ENCODE measurements at places on chromosomes 2 and 18. TPM values are rescaled to one million over a fixed set of nuclear protein-coding genes. Genes with fewer than 3 reads are reported as not detected.

The HOXD10 gene
- total RNA-seq: not detected

The FBXO15 gene
- 2.4 TPM for total RNA-seq

The THSD7B gene
- not detected for total RNA-seq

The SLC11A1 gene
- total RNA-seq: 0.29 TPM

The SERPINB10 gene
- total RNA-seq: not detected

The ACMSD gene
- total RNA-seq: not detected

The TUBB8B gene
- total RNA-seq: not detected

The NYAP2 gene
- total RNA-seq: not detected

- peaks cover 40% of the 10 kb centered on the region for H3K4me1 ChIP-seq
- H3K27me3 ChIP-seq: peaks cover 13% of the 10 kb centered on the region
- no peak for DNase-seq
- no peaks in the 10 kb centered on the region for H3K36me3 ChIP-seq
- no peak overlapping the region for H3K27ac ChIP-seq
Observed at GRCh38 chr2:46338674-46339073, 41.5 kb downstream of the EPAS1 start.

DNA sequence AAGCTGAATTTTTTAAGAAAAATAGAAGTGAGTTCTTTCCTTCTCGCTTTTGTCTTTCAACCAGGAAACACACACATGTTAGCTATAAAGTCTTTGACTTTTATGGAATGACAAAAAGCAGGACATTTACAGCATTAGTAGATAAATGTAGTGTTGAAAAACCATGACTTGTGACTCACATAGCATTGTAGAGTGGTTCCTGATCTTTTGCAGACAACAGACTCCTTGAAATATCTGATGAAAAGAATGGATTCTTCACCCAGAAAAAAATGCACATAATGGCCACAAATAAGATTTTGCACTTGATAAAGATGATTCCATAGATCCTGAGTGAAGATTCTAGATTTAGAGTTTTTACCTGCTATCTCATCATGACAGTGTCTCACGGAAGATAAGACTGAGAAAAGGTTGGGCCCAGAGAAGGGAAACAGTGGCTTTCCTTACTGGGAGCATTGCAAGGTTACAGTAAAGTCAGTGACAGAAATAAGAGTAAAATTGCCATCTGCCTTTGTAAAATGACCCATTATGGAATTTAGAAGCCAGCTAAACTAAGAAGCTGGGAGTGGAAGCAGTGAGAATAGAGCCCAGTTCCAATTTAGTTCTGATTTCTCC is 14.0 kb downstream of the SMARCAL1 start:
- no peak overlapping the region for H3K27ac ChIP-seq
- no peak overlapping the region for H3K4me3 ChIP-seq
- DNase-seq: no peak
- peaks cover 8% of the 10 kb centered on the region for H3K4me1 ChIP-seq
- H3K36me3 ChIP-seq: peaks cover 70% of the 10 kb centered on the region

- H3K4me1 ChIP-seq: peaks cover 52% of the 10 kb centered on the region
- H3K27ac ChIP-seq: peak overlapping the region; percentile 91
- peaks cover 3% of the 10 kb centered on the region for H3K36me3 ChIP-seq
- H3K27me3 ChIP-seq: no peaks in the 10 kb centered on the region
- H3K4me3 ChIP-seq: peak overlapping the region; percentile 58
Observed at GRCh38 chr2:197322724-197323720, 12.4 kb upstream of the ANKRD44 start.

- no peak for DNase-seq
- H3K27ac ChIP-seq: no peak overlapping the region
- H3K27me3 ChIP-seq: no peaks in the 10 kb centered on the region
- H3K4me1 ChIP-seq: peaks cover 49% of the 10 kb centered on the region
- peaks cover 11% of the 10 kb centered on the region for H3K36me3 ChIP-seq
- peak overlapping the region; percentile 92 for H3K4me3 ChIP-seq
Observed at GRCh38 chr2:72824224-72824842, 1.5 kb downstream of the EXOC6B start.

- H3K4me1 ChIP-seq: no peaks in the 10 kb centered on the region
- no peak overlapping the region for H3K4me3 ChIP-seq
- peaks cover 4% of the 10 kb centered on the region for H3K27me3 ChIP-seq
- H3K36me3 ChIP-seq: no peaks in the 10 kb centered on the region
- no peak overlapping the region for H3K27ac ChIP-seq
Observed at GRCh38 chr2:67997528-67997900, 65.3 kb downstream of the C1D start.

GRCh38 chr2:182191061-182191460 is 205.4 kb downstream of the PPP1R1C start:
- DNase-seq: no peak
- no peak overlapping the region for H3K4me3 ChIP-seq
- no peaks in the 10 kb centered on the region for H3K36me3 ChIP-seq
- H3K4me1 ChIP-seq: no peaks in the 10 kb centered on the region

DNA sequence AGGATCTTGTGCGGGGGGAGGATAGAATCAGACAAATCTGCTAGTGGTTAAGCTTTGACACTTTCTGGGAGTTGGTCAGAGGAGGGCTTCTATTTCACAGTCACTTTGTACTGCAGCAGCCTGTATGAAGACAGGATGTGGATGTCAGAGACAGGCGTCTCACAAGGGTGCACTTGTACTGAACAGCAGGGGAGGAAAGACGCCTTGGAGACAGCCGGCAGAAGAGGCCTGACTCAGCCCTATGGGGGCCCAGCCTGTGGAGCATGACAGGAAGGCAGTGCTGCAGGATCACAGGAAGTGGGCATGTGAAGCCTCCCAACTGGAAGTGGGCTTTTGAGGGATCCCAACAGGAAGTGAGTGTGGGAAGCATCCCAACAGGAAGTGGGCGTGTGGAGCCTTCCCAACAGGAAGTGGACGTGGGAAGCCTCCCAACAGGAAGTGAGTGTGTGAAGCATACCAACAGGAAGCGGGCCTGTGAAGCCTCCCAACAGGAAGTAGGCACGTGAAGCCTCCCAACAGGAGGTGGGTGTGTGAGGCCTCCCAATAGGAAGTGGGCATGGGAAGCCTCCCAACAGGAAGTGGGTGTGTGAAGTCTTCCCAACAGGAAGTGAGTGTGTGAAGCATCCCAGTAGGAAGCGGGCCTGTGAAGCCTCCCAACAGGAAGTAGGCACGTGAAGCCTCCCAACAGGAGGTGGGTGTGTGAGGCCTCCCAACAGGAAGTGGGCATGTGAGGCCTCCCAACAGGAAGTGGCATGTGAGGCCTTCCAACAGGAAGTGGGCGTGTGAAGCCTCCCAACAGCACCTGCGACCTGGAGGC is 212.3 kb downstream of the SNTG2 start:
- no peaks in the 10 kb centered on the region for H3K27me3 ChIP-seq
- peak; percentile 44 for DNase-seq
- peaks cover 21% of the 10 kb centered on the region for H3K4me1 ChIP-seq

DNA sequence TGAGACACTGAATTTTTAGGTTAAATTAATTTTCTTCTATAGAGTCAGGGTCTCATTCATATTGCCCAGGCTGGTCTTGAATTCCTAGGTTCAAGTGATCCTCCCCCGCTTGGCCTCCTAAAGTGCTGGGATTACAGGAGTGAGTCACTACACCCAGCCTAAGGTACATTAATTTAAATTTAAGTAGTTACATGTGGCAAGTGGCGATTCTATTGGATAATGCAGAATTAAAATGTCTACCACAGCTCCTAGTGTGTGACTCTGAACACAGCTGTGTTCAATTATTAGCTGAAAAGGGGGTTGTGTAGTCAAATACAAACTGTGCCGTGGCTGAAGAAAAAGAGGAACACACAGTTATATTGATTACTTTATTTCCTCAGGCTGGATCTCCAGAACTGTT is 2.2 kb upstream of the CAD start:
- no peak for DNase-seq
- H3K36me3 ChIP-seq: peaks cover 59% of the 10 kb centered on the region
- H3K27me3 ChIP-seq: no peaks in the 10 kb centered on the region

- DNase-seq: no peak
- no peak overlapping the region for H3K4me3 ChIP-seq
- H3K27me3 ChIP-seq: no peaks in the 10 kb centered on the region
- no peak overlapping the region for H3K27ac ChIP-seq
Observed at GRCh38 chr2:55621802-55622201, 4.4 kb upstream of the PPP4R3B start.

GRCh38 chr2:241035142-241035817 is 36.9 kb downstream of the SNED1 start:
- peaks cover 13% of the 10 kb centered on the region for H3K4me1 ChIP-seq
- peak; percentile 21 for DNase-seq
- H3K4me3 ChIP-seq: no peak overlapping the region
- no peaks in the 10 kb centered on the region for H3K36me3 ChIP-seq
- no peaks in the 10 kb centered on the region for H3K27me3 ChIP-seq
- H3K27ac ChIP-seq: no peak overlapping the region

- peaks cover 9% of the 10 kb centered on the region for H3K27me3 ChIP-seq
- no peak overlapping the region for H3K27ac ChIP-seq
- H3K36me3 ChIP-seq: peaks cover 8% of the 10 kb centered on the region
- no peak overlapping the region for H3K4me3 ChIP-seq
- peaks cover 22% of the 10 kb centered on the region for H3K4me1 ChIP-seq
Observed at GRCh38 chr2:8448824-8449556, 232.9 kb upstream of the ID2 start.

GRCh38 chr2:70240599-70240998 is 7.8 kb downstream of the TIA1 start:
- H3K4me3 ChIP-seq: no peak overlapping the region
- H3K36me3 ChIP-seq: peaks cover 36% of the 10 kb centered on the region
- H3K27ac ChIP-seq: no peak overlapping the region

- H3K4me3 ChIP-seq: peak within 1 kb of the TSS; percentile 71
- no peak for DNase-seq
- H3K36me3 ChIP-seq: no peaks in the 10 kb centered on the region
- peaks cover 11% of the 10 kb centered on the region for H3K4me1 ChIP-seq
- no peak within 1 kb of the TSS for H3K27ac ChIP-seq
Observed at GRCh38 chr2:152098496-152099366, at the start of gene CACNB4. TSS of gene CACNB4 (minus strand) at chr2:152099044.

DNA sequence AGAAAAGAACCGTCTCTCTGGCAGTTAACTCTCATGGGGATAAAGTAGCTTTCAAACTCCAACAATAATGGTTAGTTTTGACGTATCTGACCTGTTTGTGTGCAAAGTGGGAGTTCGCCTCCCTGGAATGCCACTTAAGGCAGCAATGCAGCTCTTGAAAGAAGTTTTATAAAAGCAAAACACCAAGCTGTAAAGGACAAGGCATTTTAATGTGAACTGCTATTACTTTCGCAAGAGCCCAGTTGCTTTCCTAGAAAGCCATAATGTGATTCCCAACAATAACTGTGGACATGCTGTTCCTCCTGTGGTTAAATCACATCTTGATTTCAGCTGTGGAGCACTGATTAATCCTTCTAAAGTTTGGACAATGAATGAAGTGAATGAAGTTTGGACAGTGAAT is 303.7 kb downstream of the PTPRM start:
- no peak for DNase-seq
- no peaks in the 10 kb centered on the region for H3K27me3 ChIP-seq
- no peak overlapping the region for H3K27ac ChIP-seq
- no peaks in the 10 kb centered on the region for H3K36me3 ChIP-seq
- no peaks in the 10 kb centered on the region for H3K4me1 ChIP-seq
- H3K4me3 ChIP-seq: no peak overlapping the region

DNA sequence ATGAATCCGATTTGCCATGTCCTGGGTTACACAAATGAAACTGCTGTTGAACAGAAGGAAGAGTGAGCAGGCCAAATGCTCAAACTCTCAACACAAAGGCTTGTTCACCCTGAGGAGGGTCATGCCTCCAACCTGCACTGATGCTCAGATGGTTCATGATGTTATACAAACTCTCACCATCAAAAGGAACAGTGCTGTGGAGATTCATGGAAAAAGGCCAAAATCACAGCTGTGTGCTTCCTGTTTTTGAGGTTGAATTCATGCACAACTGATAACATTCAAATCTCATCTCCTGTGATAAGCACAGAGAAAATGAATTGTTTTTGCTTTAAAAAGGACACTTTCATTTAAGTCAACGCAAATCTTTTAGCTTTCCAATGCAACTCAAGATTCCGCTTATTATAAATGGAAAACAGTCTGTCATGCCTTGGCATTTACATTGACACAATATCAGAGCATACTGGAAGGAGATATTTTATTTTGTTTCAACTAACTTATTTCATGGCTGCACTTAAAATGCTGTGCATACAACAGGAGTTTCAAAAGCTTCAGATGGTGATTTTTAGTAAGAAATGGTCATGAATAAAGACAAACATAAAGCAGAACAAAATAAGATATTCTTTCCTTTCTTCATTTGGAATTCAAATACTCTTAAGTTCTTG is 22.2 kb upstream of the TTN start:
- DNase-seq: no peak
- peaks cover 17% of the 10 kb centered on the region for H3K36me3 ChIP-seq
- no peak overlapping the region for H3K4me3 ChIP-seq
- H3K27me3 ChIP-seq: no peaks in the 10 kb centered on the region
- H3K27ac ChIP-seq: no peak overlapping the region

DNA sequence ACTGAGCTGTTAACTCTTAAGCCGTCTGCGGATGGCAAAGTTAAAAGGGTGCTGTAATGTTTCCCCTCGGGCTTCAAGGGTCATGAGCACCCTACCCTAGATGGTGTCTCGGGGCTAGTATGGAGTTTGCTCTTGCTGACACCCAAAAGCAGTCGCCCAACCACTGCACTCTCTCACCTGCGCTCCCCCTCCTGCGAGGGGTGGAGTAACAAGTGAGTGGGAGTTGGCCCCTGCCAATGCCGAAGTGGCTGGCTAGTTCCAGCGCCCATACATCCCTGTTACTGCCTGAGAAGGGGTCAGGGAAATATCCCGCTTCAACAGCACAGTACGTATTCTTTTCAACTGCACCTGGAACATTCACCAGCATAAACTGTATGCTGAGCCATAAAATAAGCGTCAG is 47.5 kb downstream of the FAM117B start:
- H3K27ac ChIP-seq: no peak overlapping the region
- H3K4me1 ChIP-seq: peaks cover 12% of the 10 kb centered on the region

DNA sequence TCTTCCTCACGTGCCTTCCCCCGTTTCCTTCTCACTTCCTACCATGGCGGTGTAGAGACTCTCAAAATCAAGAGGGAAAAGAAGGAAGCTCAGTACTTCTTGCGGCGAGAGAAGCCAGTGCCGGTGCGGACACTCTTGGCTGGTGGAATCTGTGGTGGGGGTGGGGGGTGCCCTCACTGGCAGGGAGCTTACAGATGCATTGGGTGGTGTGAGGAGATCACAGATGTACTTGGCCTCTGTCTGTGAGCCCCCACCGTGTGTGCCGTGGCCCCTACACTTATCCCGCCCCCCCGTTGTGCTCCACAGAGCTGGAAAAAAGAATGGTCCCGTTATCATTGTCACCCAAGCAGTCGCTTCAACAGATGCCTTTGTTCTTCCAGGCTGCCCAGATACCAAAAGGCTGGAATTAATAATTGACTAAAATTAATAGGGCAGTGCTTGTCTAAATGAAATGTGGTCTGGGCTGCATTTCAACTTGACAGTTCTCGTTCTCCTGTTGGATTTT is 79.8 kb downstream of the VAPA start:
- no peak overlapping the region for H3K27ac ChIP-seq
- DNase-seq: no peak
- no peaks in the 10 kb centered on the region for H3K4me1 ChIP-seq
- H3K4me3 ChIP-seq: no peak overlapping the region
- peaks cover 2% of the 10 kb centered on the region for H3K27me3 ChIP-seq

- no peak for DNase-seq
- H3K4me3 ChIP-seq: no peak overlapping the region
- no peaks in the 10 kb centered on the region for H3K36me3 ChIP-seq
- H3K27me3 ChIP-seq: no peaks in the 10 kb centered on the region
Observed at GRCh38 chr2:174153757-174154680, 94.3 kb downstream of the OLA1 start.

GRCh38 chr2:126876631-126877030 is 22.1 kb upstream of the TEX51 start:
- H3K27ac ChIP-seq: no peak overlapping the region
- H3K4me1 ChIP-seq: no peaks in the 10 kb centered on the region
- no peak for DNase-seq
- no peaks in the 10 kb centered on the region for H3K36me3 ChIP-seq
- no peak overlapping the region for H3K4me3 ChIP-seq
- no peaks in the 10 kb centered on the region for H3K27me3 ChIP-seq
